ENCODE measurements at places on chromosomes 12 and 14.

GRCh38 chr14:105878554-105878953, 352.2 kb downstream of the TMEM121 start:
- DNase-seq = no peak

GRCh38 chr14:23569443-23570151, 2.0 kb upstream of the AP1G2 start:
- no peak for DNase-seq

GRCh38 chr14:77100961-77101360, 2.9 kb downstream of the CIPC start:
- no peak for DNase-seq

GRCh38 chr12:63457428-63457827, 210.9 kb downstream of the DPY19L2 start:
- no peak for DNase-seq

DNA sequence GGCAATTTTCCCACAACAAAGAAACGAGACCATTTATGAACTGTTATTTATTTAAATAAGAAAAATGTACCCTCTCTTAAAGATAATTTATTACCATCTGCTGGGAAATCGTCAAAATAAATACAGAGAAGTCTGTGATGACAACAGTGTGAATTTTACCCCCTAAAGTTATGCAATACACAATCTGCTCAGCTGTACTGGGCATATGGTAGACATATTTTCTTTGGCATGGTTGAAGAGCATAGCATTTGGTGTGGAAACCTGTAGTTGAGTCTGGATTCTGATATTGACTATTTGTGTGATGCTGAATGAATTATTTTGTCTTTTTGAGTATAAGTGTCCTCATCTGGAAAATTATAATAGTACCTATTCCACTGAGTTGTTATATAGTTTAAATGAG, 60.0 kb downstream of the CFAP54 start:
- no peak for DNase-seq

DNA sequence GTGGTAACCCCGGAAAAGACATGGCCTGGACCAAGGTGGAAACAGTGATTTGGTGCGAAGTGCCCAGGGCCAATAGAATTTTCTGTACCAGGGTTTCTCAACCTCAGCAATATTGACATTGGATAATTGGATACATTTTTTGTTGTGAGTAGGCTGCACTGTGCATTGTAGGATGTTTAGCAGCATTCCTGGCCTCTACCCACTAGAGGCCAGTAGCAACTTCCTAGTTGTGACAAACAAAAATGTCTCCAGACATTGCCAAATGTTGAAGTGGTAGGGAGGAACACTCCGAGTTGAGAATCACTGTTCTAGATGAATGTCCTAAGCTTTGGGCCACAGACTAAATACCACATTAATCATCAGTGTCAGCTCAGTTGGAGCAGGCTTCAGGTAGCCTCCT, 6.2 kb upstream of the CGRRF1 start:
- DNase-seq = no peak

DNA sequence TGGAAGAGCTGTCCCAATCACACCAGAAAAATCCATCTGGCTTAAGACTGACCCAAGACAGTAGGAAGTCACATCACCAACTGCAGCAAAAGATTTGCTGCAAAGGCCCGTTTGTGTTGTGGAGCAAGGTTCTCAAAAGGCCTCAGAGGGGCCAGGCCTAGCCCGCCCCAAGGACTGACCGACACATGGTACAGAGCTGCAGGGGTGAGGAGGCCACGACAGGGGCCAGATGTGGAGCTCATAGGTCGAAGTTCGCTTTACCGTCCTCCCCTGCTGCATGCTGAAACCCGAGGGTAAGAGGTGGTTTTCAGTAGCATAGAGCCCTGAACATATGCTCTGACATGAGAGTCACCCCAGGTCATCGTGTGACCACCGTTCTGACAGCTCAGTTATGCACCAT, 35.5 kb downstream of the PLBD1 start:
- no peak for DNase-seq

DNA sequence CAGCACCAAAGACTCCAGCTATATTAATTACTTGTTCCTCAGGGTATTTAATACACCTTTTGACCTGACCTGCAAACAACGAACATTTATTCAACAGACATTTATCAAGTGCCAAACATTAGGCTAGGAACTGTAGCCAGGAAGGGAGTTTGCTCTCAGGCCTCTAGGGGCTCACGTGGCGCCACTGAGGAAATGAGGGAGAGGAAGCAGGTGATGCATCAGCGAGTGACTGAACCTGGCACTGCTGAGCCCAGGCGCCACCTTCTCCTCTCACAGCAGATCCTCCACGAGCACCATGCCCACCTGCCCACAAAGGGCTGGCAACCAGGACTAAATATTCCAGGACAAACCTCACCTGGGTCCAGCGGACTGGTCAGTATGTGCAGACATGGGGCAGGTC, 50.2 kb downstream of the SETD3 start:
- no peak for DNase-seq

Measured in H54 (cell line).